Stimulated activated naive CD4-positive, alpha-beta T cell (primary cell): ENCODE measurements at places on chromosomes 1 and 21.

DNA sequence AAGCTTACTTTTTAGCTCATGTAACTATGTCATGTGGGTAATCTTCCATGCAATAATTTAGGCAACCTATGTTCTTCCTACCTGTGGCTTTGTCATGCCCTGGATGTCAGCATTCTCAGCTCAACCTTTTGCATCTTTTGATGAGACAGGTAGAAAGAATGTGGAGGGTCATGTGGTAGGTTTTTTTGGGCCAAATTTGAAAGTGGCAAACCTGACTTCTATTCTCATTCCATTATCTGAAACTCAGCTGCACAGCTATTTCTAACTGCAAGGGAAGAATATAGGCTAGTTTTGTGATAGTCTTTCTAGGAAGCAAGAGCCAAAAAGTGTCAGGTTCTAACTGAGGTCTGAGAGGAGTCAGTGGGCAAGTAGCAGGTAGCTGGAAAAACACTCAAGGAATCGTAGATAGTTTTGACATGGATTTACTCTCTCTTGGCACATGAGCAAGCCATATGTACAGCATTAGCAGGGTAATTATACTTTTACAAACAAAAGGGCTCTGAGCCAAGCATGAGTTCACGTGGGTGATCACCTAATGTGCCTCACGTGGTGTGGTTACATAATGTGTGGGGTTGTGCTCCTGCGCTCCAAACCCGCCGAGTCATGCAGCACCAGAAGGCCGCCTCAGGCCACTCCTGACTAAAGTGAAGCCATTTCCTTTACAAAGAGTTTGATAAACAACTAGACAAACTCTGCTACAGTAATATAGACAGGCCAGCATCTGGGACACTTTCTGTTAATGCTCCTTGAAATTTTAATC, 1013.8 kb downstream of the PLA2G4A start:
- DNase-seq: no peak

- DNase-seq: no peak
These were observed 116.6 kb downstream of the UBE2U start for GRCh38 chr1:64320007-64320406.

GRCh38 chr1:114015075-114015474, 35.8 kb downstream of the OLFML3 start:
- no peak for DNase-seq

DNA sequence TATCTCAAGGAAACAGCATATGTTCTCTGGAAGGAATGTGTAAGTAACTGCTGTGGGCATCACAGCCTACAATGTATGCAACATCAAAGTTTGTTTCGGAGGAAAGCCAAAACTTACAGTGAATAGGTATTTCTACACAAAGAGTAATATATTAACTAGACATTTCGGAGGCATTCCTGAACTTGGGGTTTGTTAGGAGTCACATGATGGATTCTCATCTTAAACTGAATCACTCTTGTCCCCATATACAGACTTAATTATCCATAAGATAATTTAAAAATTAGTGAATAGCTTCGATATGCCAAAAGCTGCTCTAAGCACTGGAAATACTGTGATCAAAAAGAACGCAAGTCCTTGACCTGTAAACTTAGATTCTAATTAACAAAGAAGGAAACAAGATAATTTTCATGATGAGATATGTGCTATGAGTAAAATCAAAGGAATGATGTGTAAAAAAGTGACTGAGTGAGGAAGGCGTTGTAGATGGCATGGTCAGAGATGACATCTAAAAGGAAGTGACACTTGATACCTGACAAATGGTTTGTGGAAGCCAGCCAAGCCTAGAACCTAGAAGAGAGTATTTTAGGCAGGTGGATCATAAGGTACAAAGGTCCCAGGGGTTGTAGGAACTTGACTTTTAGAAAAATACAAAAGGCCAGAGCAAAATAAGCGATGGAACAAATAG, 273.1 kb downstream of the MRPL39 start:
- no peak for DNase-seq

DNA sequence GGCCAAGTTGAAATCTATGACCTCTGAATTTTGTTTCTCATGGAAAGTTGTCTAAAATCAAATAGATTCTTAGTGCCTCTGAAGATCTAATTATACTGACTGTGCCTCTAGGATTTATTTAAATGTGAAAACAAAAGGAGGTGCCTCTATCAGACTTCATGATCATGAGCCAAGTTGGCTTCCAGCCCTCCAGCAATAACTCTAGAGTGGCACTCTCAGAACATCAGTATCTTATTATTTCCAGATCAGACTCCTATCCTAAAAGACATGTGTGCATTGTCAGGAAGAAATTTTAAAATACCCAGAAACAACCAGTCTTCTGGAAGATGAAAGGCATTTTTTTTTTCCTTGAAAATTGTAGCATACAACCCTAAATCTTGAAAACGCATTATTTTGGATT, 368.0 kb downstream of the PDE4B start:
- no peak for DNase-seq

- no peak for DNase-seq
These were observed 18.7 kb downstream of the SLC19A1 start for GRCh38 chr21:45523411-45524101.

GRCh38 chr1:23129846-23130245, 38.8 kb downstream of the LUZP1 start:
- DNase-seq: no peak

DNA sequence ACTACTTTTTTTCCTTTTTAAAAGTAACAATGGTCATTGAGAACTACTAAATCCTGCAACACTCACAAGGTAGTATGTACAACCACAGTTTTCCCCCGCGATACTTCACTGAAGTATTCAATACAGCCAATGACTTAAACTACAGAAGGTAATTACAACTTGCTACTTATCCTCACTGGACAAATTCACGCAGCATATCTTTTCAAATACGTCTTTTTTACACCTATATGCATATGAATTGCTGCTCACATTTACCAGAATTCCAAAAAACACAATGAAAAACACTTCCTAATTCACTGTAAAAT, 12.4 kb downstream of the NRIP1 start:
- DNase-seq: no peak

- no peak for DNase-seq
These were observed 53.1 kb upstream of the TRIM67 start for GRCh38 chr1:231108516-231109302.

GRCh38 chr1:111643097-111643496, 23.5 kb downstream of the RAP1A start:
- DNase-seq: no peak

GRCh38 chr1:153291514-153291913, 21.2 kb downstream of the PGLYRP3 start:
- no peak for DNase-seq

GRCh38 chr1:43436371-43436770, 17.4 kb downstream of the HYI start:
- DNase-seq: no peak

DNA sequence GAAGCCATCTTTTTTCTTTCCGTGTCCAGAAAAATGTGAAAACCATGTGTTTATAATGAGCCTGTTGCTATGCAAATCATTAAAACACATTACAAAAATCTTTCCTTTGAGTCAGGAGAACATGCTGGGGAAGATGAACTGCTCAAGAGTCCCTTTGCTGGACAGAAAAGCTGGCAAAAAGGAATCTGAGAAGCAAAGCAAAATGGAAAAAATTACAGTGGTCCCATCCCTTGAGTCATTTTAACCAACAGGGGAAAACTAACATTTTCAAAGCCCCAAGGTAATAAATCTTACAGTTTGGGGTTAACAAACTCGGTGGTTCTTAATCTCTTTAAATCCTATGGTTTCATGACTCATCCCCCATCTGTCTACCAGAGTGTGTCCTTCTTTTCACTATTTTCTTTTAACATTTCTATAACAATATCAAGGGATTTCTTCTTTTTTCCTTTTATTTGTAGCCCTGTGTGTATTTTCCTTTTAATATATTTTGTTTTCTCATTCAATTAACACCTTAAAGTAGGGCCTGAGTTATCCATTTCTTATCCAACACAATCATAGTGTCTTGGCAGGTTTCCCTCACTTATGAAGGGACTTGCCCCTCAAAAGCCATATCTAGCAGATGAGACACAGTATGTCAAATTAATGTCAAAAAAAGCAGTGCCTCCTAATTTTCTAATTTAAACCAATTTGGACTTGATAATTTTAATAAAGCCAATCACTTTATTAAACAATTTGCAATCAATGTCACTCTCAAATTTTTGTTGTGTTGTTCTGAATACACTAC, 105.4 kb downstream of the PTPN14 start:
- DNase-seq: no peak

DNA sequence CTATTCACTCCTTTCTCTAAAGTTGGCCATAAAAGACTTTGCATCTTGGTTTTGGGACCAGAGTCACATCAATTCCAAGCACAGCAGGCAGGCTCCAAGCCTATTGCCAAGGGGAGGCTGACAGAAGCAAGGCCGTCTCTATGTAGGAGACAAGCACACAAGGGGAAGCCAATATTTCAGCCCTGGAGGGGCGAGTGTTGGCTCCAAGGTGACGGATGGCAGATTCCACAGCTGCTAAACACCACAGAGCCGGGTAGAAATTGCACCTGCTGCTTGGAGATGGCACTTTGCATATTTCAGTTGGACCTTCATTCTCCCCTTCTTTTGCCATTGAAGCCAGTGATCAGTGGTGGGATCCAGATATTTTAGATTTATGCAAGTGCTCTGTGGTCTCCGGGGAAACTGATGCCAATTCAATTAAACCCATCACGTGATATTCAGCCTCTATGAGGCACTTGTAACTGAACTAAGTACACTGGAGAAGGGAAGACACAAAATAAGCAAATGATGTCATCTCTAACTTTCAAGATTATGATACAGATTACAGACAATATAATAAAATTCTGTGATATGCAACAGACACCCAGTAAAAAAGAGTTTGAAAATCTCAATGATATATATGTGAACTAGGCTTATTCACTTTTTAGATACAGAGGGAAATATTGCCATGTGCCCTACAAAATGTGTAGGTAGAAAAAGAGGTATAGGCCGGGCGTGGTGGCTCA, 102.8 kb upstream of the GREM2 start:
- no peak for DNase-seq

GRCh38 chr1:179129702-179130473, 48.0 kb downstream of the TOR3A start:
- DNase-seq: no peak

DNA sequence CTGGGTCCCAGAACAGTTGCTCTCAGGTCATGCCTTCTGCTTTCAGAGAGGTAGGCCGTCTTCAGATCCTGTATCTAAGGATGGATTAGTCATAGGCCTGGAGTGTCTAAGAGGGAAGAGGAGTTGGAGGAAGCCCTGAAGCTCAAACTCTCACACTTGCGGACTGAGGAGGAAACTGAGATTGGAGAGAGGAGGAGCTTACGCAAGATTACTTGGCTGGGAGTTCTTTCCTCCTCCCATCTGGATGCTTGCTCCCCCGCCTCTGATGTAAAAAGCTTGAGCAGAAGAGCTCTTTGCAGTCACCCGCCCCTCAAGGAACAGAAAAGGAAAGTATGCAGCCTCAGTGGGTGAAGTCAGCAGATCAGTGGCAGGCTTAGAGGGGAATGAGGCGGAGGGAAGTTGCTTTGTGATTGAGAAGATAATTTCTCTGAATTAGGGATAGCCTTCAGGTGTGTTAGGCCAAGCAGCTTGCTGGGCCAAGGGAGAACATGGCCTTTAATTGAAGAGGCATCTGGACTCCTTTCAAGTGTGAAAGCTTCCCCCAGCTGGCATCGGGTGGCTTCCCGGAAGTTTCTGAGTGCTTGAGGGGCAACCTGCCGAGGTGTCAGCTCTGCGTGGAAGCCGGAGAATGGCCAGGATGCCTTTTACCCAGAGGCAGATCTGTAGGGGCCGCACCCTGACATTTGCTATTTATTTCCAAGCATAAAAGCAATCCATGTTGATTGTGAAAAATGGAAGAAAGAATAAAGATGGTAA, 6.6 kb downstream of the ADORA1 start:
- DNase-seq: no peak

- no peak for DNase-seq
These were observed 125.0 kb downstream of the PRDM2 start for GRCh38 chr1:13825033-13825432.

- no peak for DNase-seq
These were observed 17.4 kb downstream of the SFT2D2 start for GRCh38 chr1:168243198-168243597.

- no peak for DNase-seq
These were observed 909 bp upstream of the APP start for GRCh38 chr21:26171258-26172100.

DNA sequence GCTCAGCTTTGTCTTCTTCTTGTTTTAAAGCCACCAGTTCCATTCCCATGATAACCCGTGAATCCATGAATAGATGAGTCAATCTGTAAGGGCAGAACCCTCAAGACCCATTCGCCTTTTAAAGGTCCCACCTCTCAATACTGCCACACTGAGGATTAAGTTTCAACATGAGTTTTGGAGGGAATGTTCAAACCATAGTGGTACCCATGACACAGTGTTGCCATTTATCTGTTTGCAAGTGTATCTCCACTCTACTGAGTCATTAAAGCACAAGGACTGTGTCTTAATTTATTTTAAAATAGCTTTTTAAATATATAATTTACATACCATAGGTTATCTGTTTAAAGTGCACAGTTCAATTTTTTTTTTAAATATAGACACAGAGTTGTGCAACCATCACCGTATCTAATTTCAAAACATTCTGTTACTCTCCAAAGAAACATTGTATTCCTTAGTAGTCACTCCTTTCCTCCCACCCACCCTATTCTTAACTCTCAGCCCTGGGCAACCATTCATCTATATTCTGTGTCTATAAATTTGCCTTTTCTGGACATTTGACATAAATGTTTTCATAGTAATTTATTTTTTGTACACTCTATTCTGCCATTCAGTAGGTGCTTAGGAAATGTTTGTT, 4.8 kb upstream of the IL24 start:
- no peak for DNase-seq

- no peak for DNase-seq
These were observed 290.5 kb downstream of the AJAP1 start for GRCh38 chr1:4944911-4945310.

DNA sequence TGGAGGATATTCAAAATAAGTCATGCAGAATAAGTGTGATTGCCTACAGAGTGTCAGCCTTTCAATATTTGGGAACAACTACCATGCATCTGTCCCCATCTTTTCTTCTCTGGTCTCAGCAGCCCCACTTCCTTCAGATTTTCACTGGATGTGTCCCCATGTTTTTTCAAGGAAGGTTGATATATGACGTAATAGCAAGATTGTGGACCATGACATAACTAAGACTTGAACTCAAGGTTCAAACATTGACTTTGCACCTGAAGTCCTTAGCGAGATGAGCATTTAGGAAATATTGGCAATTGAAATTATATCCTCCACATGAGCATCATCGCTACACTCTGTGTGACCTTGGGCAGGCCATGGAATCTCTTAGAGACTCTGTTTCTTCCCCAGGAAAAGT, 5.8 kb downstream of the NAV1 start:
- no peak for DNase-seq

- no peak for DNase-seq
These were observed 92.1 kb downstream of the PTPRC start for GRCh38 chr1:198730952-198731351.
